ENCODE measurements at places on chromosomes 3 and 15.

DNA sequence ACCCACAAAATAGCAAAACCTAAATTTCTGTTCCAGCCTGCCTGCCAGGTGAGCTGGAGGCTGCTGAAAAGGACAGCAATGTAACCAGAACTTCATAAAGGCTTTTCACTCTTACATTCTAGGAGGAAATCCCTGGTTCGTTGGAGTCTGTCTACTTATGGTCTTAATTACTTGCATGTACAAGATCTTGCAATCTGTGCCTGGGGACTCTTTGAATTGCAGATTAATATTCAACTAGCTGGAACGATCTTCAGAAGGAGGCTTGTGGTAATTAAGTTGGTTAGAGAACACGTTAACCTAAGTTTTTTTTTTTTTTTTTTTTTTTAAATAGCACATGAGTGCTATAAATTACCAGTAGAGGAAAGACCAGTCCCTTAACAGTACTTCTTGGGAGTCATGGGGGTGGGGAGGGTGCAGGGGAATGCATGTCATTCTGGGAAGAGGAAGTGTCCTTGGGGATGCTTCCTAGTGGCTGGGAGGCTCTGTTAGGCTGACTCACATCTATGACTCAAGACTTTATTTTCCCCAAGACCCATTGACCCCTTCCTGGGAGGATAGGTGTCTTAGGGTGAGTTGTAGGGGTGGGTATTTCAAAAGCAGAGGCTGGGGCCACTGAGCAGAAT is 139.8 kb downstream of the RAB11A start:
- DNase-seq, result peak; percentile 48

DNA sequence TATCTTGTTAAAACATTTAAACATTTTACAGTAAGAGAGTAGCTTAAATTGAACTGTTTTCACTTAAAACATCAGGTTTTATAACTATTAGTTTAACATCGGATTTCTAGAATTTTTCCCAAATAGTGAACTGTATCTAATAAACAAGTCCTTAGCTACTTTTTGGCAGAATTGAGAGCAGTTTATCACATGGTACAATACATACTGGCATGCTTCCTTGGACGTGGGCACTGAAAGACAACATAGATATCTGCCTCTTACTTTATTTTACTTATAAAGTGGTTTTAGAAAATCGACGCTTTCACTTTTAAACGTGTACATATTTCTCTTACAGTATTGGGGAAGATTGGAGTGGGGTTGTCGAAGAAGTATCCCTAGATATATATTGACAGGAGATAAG is 52.8 kb downstream of the OPA1 start:
- no peak for DNase-seq

- no peak for DNase-seq
Observed at GRCh38 chr3:57972531-57973111, 35.6 kb upstream of the FLNB start.

DNA sequence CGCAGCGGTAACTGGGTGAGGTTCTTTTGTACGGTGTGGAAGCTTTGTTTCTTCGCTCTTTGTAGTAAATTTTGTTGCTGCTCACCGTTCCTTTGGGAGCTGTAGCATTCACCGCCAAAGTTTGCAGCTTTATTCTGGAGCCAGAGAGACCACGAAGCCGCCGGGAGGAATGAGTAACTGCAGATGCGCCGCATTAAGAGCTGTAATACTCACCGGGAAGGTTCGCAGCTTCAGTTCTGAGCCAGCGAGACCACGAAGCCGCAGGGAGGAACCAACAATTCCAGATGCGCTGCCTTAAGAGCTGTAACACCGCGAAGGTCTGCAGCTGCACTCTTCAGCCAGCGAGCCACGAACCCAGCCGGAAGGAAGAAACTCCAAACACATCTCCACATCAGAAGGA is 56.0 kb upstream of the DYNC1LI1 start:
- no peak for DNase-seq

- DNase-seq, result no peak
Observed at GRCh38 chr3:170107941-170108340, 70.1 kb downstream of the GPR160 start.
